ENCODE measurements at places on chromosomes 1 and 21. TPM values are rescaled to one million over a fixed set of nuclear protein-coding genes. Genes with fewer than 3 reads are reported as not detected.

GRCh38 chr1:26994020-26994786 is 711 bp downstream of the TRNP1 start:
- DNase-seq, result no peak

- DNase-seq, result no peak
Measured at GRCh38 chr1:7406641-7407543, 364.2 kb upstream of the VAMP3 start.

DNA sequence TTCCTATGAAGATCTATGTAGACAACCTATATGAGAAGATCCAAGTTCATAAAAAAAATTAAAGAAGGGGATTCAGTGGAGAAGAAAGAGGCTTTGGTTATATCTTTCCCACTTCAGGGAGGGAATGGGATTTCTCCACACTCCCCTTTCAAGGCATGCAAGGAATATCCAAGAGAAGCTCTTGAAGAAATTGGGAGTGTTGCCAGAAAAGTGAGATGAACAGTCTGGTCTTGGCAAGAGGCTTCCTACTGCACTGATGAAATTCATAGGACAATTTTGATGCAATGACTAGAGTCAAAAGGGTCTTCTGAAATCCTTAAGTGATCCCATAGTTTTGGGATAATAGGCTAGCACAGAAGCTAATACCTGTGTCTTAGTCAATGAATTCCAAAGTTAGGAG is 153.0 kb downstream of the KCTD3 start:
- DNase-seq, result no peak

The AKR7A3 gene
- total RNA-seq, result 0.11 TPM

DNA sequence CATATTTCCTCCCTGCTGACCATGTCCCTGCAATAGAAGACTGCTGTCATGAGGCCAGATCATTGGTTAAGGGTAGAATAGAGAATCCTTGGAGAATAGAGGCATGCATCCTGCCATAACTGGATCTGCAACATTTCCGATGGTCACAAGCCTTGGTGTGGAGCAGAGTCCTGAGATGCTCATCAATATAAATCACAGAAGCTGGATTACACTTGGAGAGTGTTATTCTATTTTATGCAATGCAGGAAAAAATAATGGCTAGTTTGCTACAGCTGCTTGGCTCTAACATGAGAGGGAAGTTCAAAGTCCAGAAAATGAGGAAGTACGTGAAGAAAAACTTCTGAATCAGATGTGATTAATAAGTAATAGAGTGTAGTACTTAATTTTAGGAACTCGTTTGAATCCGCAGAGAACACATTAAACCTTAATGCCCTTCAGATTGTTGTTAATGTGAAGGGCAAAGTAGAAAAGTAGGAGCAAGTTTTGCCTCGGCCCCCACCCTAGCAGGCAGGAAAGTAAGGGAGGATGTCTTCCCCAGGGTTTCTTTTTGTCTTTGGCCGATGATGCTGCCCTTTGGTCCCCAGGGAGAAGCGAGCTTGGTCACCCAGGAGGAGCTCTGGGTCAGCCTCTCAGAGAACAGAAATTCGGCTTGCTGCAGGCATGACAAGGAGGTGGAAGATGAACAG is 59.5 kb downstream of the KCNK1 start:
- DNase-seq, result no peak

GRCh38 chr1:245380790-245381535 is 226.2 kb downstream of the KIF26B start:
- DNase-seq, result no peak

The MYBPH gene
- total RNA-seq, result not detected

GRCh38 chr1:32972814-32973428 is 8.3 kb upstream of the RNF19B start:
- DNase-seq, result no peak

GRCh38 chr1:213987422-213987926 is 299 bp upstream of the PROX1 start:
- peak; percentile 80 for DNase-seq

GRCh38 chr1:219330001-219330400 is 156.3 kb downstream of the LYPLAL1 start:
- no peak for DNase-seq

The C2CD4D gene
- total RNA-seq, result 0.07 TPM

The IL12RB2 gene
- not detected for total RNA-seq

DNA sequence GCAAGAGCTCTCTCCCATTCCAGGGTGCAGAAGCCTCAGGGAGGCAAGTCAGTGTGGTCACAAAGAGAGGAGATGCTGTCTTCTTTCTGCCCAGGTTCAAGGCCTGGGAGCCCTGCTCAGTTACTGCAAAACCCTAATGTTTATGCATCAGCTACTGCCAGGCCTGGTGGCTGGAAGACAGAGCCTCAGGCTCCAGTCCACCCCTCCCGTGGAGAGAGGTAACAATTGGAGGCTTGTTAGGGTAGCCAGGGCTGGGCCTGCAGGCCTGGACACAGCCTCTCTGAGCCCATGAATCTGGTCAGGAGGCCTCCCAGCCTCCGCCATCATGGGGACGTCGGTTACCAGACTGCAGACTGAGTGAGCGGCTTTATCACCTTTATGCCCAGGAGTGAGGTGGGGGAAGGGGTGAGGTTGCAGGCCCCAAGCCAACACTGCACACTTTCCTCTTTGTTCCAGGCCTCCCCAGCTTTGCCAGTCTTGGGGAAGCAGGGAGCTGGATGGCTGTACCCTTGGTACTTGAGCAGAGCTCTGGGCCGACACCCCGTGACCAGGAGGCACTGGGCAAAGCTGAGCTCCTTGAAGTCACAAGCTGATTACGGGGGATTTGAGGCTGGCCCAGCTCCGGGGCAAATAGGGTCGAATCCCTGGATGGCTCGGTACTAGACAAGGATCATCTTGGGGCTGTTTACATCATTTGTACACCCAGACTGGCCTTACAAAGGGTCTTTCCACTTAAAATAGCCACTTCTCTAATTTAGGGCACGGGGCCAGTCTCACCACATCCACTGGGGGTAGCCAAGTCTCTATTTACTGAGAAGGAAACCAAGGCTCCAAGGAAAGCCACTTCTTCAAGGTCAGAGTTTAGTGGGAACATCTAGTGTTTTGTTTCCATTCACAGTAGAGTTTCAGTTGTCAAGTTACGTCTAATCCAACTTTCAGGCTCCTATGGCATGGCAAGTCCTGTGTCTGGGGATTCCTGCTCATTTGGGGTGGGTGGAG is 5.2 kb downstream of the SLC2A1 start:
- no peak for DNase-seq

DNA sequence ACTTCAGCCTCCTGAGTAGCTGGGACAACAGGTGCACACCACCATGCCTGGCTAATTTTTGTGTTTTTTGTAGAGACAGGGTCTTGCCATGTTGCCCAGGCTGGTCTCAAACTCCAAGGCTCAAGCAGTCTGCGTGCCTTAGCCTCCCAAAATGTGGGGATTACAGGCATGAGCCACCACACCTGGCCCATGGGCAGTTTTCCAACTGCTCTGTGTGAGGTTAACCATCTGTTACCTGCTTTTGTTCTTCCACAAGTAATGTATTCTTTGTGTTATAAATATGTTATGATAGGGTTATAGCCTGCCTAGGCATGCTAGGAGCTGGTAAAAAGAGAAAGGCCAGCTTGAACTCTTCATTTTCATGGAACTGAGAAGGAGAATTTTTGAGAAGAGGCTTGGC is 30.7 kb downstream of the TUFT1 start:
- DNase-seq, result no peak

GRCh38 chr21:31985398-31985797 is 112.6 kb downstream of the HUNK start:
- no peak for DNase-seq

The CFAP57 gene
- total RNA-seq, result 0.20 TPM

- no peak for DNase-seq
Measured at GRCh38 chr1:117566556-117566955, 39.3 kb upstream of the TENT5C start.

GRCh38 chr1:144101397-144102045 is 129.7 kb upstream of the FAM72C start:
- no peak for DNase-seq

The ARHGAP29 gene
- total RNA-seq, result 159 TPM

- no peak for DNase-seq
Measured at GRCh38 chr1:181061891-181062835, 26.3 kb upstream of the IER5 start.

DNA sequence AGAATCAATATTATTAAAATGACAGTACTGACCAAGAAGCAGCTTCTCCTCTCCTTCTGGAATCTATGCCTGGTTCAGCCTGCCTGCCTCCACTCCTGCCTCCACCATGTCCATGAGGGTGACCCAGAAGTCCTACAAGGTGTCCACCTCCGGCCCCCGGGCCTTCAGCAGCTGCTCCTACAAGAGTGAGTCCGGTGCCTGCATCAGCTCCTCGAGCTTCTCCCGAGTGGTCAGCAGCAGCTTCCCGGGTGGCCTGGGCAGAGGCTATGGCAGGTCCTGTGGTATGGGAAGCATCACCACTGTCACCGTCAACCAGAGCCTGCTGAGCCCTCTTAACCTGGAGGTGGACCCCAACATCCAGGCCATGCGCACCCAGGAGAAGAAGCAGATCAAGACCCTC is 822.4 kb upstream of the NEGR1 start:
- no peak for DNase-seq

DNA sequence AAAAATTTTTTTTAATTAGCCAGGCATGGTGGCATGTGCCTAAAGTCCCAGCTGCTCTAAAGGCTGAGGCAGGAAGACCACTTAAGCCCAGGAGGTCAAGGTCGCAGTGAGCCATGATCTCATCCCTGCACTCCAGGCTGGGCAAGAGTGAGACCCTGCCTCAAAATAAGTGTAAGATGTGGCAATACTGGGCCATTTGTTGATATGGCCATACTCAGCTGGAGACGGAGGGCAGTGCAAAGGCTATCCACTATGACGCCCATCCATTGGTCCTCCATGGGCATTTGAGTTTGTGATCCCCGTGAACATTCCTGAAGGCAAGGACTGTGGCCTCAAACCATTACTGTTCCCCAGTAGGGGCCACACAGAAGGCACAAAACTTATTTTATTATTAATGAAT is 1.5 kb downstream of the CASP9 start:
- no peak for DNase-seq

DNA sequence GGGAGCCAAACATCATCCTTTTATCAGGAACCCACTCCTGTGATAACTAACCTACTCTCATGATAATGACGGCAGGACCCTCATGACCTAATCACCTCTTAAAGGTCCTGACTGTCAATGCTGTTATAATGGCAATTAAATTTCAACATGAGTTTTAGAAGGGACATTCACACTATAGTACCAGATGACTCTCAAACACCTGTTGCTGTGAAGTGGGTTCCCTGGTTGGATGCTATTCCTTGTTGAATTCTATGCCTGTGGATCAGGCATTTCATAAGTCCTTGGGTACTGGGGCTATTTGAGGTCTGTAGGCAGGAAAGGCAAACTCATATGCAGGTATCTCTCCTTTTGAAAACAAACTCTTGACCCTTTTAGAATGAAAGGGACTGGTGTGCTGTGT is 7.5 kb upstream of the ZSWIM5 start:
- no peak for DNase-seq

The ADGRB2 gene
- total RNA-seq, result 0.85 TPM

DNA sequence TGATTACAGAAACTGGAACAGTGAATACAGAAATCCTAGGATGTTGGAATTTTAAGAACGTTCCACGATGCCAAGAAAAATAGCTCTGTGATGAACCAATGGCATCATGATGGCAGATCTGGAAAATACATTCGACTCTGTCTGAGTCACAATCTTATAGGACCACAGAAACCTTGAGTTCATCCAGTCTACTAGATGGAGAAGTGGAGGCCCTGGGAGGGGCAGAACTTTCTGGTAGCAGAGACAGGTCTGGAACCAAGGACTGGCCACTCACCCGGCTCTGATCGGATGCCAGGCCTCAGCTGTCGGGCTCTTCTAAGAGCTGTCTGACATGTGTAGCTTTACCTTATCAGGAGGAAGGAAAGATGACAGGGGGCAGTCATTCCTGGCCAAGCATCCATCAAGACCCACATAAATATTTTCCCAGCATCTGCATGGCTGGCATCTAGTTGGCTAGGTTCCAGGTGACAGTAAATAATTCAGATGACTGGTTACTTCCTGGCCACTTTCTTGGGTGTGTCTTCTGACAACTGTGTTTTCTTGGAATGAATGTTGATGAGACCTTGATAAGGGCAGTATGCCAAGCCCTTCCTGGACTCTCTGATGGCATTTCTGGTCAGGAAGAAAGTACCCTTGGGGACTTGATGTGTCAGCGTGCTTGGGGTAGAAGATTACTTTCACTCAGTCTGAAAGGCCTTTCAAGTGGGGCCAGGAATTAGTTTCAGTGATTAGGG is 72.6 kb upstream of the TRABD2B start:
- DNase-seq, result no peak

The AK5 gene
- 2.5 TPM for total RNA-seq

The B3GALT5 gene
- not detected for total RNA-seq

Data from pulmonary artery endothelial cell (primary cell).